Chondrocyte (in vitro differentiated cells): ENCODE measurements at places on chromosomes 12 and 14. TPM values are rescaled to one million over a fixed set of nuclear protein-coding genes. Genes with fewer than 3 reads are reported as not detected.
A peak's percentile ranks its signal among the peaks of the same experiment; 100 is the strongest.

DNA sequence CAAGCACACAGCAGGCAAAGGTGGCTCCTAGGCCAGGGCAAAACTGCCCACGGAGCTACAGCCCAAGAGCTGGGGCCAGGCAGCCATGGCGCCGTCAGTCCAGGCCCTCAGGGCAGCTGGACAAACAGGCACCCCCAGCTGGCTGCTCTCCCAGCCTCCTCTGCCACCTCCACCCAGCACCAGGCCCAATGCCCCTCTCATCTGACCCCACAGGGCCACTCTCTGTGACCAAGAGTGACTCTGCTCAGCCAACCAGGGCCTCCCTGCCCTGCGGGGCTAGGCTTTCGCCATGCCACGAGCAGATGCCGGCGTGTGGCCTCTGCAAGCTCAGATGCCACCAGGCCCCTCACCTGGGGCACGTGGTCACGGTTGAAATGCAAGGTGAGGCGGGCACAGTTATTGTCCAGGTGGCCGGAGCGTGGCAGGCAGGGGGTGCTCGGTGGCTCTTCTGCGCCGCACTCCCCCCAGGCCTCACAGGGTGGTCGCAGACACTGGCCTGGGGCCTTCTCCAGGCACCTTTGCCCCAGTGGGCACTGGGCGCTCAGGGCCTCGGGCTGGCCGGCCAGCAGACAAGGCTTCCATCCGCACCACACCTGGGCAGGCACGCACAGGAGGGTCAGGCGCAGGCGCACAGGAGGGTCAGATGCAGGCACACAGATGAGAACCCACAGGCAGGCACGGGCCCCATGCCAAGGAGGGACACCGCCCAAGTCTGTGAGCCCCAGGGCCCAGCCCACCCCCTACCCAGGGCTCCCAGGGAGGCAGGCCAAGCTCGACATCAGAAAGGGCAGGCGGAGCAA, 23.0 kb downstream of the JAG2 start:
- H3K27me3 ChIP-seq: no peaks in the 10 kb centered on the region
- H3K4me1 ChIP-seq: no peaks in the 10 kb centered on the region
- H3K27ac ChIP-seq: no peak overlapping the region

GRCh38 chr12:29216266-29216665, 67.2 kb downstream of the FAR2 start:
- H3K4me1 ChIP-seq: peaks cover 49% of the 10 kb centered on the region
- H3K36me3 ChIP-seq: no peaks in the 10 kb centered on the region
- DNase-seq: no peak
- H3K27ac ChIP-seq: no peak overlapping the region
- H3K4me3 ChIP-seq: no peak overlapping the region

- no peaks in the 10 kb centered on the region for H3K4me1 ChIP-seq
- H3K27me3 ChIP-seq: no peaks in the 10 kb centered on the region
- no peak overlapping the region for H3K4me3 ChIP-seq
- DNase-seq: no peak
- H3K36me3 ChIP-seq: peaks cover 2% of the 10 kb centered on the region
Observed at GRCh38 chr12:15013634-15014179, 40.9 kb downstream of the PDE6H start.

The GZMH gene
- not detected in 3 replicates for total RNA-seq

- no peak for DNase-seq
- H3K27ac ChIP-seq: no peak overlapping the region
- no peaks in the 10 kb centered on the region for H3K4me1 ChIP-seq
- no peak overlapping the region for H3K4me3 ChIP-seq
- peaks cover 2% of the 10 kb centered on the region for H3K36me3 ChIP-seq
Observed at GRCh38 chr12:49146406-49146805, 15.2 kb upstream of the TUBA1B start.

DNA sequence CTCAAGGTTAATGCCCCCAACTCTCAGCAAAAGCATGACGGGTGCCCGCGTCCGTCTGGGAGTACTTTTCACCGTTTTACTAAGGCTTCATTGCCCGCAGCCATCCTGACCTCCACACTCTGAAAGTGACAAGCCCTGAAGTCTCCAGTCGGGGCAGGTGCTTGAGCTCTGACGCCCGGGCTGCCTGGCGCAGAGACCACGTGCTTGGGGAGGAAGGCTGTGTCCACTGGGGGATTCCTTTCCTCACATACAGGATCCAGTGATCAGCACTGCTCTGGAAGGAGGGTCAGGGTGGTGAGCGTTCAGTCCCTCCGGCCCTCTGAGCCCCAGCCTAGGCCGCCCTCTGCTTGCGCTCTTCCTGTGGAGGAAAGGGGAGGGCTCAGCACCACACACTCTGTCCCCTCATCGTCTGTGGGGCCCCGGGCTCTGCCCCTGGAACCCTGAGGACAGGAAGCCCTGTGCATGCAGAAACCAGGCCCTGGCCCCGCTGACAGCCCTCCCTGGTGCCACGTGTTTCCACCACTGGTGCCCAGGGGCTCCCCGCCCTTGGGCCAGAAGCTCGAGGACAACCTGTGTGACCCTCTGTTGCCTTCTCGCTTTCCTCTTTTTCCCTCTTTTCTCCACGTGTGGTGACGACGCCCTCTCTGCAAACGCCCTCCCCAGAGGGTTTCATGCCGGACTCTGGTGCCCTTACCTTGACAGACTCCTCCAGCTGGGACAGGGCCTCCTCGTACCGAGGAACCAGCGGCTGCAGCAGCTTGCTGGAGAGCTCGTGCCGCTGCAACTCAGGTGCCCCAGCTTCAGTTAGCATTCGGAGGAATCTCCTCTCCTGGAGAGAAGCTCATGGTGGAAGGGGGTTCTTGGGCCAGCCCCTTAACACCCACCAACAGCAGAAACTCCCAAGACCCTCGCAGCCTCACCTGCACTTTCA, 4.9 kb downstream of the DDX51 start:
- peak overlapping the region; percentile 77 for H3K27ac ChIP-seq
- peaks cover 10% of the 10 kb centered on the region for H3K4me1 ChIP-seq
- peaks cover 10% of the 10 kb centered on the region for H3K36me3 ChIP-seq
- peak; percentile 90 for DNase-seq

DNA sequence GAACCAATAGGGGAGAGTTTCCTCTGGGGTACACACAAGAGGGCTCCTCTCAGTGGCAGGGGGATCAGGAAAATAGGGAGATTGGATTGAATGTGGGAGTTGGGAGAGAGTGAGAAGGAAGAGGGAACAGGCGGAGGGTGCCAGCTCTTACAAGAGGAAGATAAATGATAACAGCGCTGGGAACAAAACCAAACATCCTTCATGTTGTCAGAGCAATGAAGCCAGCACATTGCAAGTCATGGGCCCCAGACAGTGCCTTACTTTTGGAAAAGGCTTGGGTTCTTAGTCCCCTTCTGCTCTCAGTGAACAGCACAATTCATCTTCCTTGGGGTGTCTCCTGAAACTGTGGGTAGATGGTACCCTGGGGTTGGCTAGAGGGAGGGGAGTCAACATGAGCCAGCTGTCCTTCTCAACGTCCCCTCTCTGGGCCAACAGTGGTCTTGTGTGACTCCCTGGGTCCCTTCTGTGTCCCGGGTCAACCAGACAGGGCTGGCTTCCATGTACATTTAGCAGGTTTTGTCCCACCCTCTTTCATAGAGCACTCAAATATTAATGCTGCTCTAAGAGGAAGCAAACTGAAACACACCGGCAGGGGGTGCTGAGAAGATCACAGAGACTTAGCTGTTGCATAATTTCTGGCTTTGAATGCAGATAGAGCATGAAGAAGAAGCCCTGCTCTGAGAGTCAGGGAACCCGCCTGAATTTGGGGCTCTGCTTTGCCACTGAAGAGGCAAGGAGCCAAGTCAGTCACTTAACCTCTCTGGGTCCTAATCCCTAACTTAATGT, 138.5 kb downstream of the ESRRB start:
- H3K36me3 ChIP-seq: no peaks in the 10 kb centered on the region
- no peaks in the 10 kb centered on the region for H3K4me1 ChIP-seq
- no peak overlapping the region for H3K4me3 ChIP-seq
- no peak for DNase-seq
- no peak overlapping the region for H3K27ac ChIP-seq
- H3K27me3 ChIP-seq: peaks cover 36% of the 10 kb centered on the region

DNA sequence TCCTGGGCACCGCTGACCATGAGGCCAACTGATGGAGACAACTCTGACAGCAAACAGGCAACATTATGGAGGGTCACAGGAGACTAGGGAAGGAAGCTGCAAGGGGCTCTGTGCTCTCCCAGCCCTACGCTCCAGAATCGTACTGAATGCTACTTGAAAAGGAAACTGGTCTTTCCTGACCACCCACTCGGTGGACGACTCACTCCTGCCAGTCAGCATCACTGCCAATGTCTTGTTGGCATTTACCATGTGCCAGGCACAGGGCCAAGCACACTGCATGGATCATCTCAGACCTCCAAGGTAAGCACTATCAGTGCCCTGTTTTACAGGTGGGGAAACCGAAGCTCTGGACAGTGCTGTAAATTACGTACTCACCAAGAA, 38.0 kb downstream of the CCDC85C start:
- no peaks in the 10 kb centered on the region for H3K27me3 ChIP-seq
- H3K4me3 ChIP-seq: no peak overlapping the region
- DNase-seq: no peak
- no peaks in the 10 kb centered on the region for H3K36me3 ChIP-seq
- peaks cover 47% of the 10 kb centered on the region for H3K4me1 ChIP-seq

- H3K27ac ChIP-seq: no peak overlapping the region
- H3K4me3 ChIP-seq: no peak overlapping the region
- no peak for DNase-seq
- H3K4me1 ChIP-seq: peaks cover 15% of the 10 kb centered on the region
- H3K36me3 ChIP-seq: peaks cover 23% of the 10 kb centered on the region
Observed at GRCh38 chr14:60848066-60848465, 113.5 kb downstream of the MNAT1 start.

GRCh38 chr14:68926236-68926635, 52.9 kb downstream of the ACTN1 start:
- DNase-seq: no peak
- no peak overlapping the region for H3K4me3 ChIP-seq
- H3K36me3 ChIP-seq: peaks cover 44% of the 10 kb centered on the region
- peak overlapping the region; percentile 64 for H3K27ac ChIP-seq
- H3K4me1 ChIP-seq: peaks cover 94% of the 10 kb centered on the region

- H3K4me3 ChIP-seq: peak overlapping the region; percentile 68
- peaks cover 54% of the 10 kb centered on the region for H3K27me3 ChIP-seq
- H3K36me3 ChIP-seq: no peaks in the 10 kb centered on the region
- H3K27ac ChIP-seq: peak overlapping the region; percentile 45
Observed at GRCh38 chr12:53695152-53696145, 19.6 kb upstream of the ATP5MC2 start.

DNA sequence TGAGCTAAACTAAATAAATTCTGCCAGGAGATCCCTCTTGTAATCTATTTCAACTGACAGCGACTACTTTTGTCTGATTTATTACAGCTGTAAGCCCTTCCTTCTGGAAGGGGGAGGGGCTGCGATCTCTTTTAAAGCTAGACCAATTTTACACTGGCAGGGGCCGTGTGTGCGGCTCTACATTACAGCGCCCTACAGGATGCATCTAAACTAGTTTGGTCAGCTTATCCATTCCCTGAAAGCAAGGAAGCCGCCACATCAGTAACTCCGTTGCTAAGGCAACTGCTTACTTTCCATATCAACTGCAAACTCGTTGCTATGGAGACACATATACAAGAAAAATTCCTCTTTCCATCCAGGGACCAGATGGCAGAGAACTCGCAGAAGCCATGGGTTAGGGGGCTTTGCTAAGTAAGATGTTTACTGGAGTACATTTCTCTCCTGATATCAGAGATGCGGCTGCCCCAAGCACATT, 17.4 kb downstream of the FOXN3 start:
- H3K36me3 ChIP-seq: peaks cover 10% of the 10 kb centered on the region
- DNase-seq: no peak
- no peak overlapping the region for H3K4me3 ChIP-seq
- peak overlapping the region; percentile 80 for H3K27ac ChIP-seq
- peaks cover 47% of the 10 kb centered on the region for H3K4me1 ChIP-seq

DNA sequence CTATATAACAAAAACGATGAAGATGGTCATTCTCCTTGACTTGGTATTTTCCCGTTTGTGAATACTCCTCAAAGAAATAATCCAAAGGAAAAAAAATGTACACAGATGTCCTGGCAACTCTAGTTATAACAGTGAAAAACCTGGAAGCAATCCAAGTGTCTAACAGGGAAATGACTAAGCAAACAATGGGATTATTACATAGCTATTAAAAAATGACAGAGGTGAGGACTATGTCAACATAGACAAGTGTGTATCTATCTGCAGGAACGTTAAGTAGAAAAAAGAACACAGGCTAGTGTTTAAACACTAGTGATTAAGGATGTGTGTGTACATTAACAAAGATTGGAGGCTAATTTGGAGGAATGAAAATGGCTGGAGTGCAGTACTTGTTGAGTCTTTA, 5.9 kb upstream of the APOLD1 start:
- no peak overlapping the region for H3K4me3 ChIP-seq
- peaks cover 19% of the 10 kb centered on the region for H3K4me1 ChIP-seq
- no peak for DNase-seq

DNA sequence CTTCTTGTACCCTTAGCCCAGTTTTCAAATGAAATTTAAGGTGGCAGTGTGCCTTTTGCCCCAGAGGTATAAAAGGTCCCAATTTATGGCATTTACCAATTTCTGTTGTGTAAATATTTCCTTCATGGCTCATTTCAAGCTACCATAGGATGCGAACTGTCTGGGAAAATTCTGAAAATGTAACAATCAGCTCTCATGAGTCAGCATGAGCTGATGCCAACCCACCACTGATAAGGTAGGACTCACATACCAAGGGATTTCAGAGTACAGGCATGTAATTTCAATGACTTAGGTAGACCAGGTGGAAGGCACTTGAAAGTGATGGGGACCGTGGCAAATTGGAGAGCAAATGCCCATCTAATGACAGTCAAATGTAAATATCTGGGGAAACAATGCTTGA, 169.5 kb downstream of the TTC8 start:
- H3K36me3 ChIP-seq: no peaks in the 10 kb centered on the region
- DNase-seq: no peak
- H3K4me1 ChIP-seq: no peaks in the 10 kb centered on the region

DNA sequence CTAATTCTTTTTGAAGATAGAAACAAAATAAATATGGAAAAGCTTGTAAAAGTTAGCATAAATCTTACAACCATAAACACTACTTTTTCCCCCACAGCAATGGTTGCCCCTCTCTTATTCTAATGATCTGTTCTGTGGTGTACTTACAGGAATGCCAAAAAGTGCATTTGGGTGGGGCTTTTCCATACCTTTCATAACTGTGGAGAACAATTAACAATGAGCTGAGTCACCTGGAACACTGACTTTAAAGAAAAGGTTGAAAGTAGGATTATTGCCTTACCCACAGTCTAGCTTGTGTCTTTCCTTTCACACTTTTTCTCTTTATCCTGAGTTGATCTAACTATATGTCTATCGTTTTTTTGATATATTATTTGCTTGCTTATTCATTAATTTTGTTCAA, 86.9 kb downstream of the TPH2 start:
- no peaks in the 10 kb centered on the region for H3K4me1 ChIP-seq
- H3K27ac ChIP-seq: no peak overlapping the region
- H3K4me3 ChIP-seq: no peak overlapping the region
- H3K27me3 ChIP-seq: peaks cover 2% of the 10 kb centered on the region
- no peak for DNase-seq
- H3K36me3 ChIP-seq: no peaks in the 10 kb centered on the region

The KCNC2 gene
- total RNA-seq: not detected in 3 replicates

DNA sequence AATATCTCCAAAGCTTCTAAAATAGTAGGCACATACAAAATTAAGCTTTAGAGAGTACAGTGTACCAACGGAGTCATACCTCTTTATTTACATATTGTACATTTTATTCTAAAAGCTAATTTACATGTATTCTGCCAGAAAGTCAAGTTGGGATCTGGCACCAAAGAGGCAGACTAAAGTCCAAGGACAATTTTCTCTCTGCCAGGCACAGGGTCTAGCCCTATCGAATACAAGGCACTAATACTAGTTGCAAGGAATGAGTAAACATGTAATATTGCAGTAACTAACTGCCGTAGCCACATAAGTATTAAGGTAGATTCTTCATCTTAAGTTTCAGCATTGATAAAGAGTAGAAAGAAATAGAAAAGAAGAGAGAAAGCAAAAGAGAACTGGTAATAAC, 93.9 kb downstream of the RPS6KA5 start:
- H3K4me1 ChIP-seq: no peaks in the 10 kb centered on the region
- H3K36me3 ChIP-seq: no peaks in the 10 kb centered on the region
- no peak overlapping the region for H3K4me3 ChIP-seq
- no peak for DNase-seq

The EEA1 gene
- 35.5 to 44.7 TPM (median 41.8 TPM) in 3 replicates for total RNA-seq
